PC-9 (cell line): ENCODE measurements at places on chromosomes 12 and 14. TPM values are rescaled to one million over a fixed set of nuclear protein-coding genes. Genes with fewer than 3 reads are reported as not detected.

CISTR gene
- not detected in 2 replicates for total RNA-seq

DNA sequence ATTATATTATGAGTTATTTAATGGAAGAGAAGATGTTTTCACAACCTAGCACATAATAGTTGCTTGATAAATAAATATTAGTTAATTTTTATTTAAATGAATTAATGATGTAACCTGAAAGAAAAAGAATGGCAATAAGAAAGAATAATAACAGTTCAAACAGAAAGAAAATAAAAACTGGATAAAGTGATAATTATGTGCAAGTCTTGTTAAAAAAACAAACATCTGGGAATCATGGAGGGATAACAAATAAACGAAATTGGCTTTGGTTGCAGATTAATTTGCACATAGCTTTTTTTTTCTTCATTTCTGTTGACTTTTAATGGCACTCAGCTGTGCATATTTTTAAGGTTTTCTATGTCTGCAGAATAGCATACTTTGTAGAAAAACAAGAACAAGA lies 23.4 kb upstream of the ABCD2 start:
- no peak for DNase-seq

GRCh38 chr14:35534873-35535482 lies 1.0 kb downstream of the INSM2 start:
- DNase-seq: no peak

DNA sequence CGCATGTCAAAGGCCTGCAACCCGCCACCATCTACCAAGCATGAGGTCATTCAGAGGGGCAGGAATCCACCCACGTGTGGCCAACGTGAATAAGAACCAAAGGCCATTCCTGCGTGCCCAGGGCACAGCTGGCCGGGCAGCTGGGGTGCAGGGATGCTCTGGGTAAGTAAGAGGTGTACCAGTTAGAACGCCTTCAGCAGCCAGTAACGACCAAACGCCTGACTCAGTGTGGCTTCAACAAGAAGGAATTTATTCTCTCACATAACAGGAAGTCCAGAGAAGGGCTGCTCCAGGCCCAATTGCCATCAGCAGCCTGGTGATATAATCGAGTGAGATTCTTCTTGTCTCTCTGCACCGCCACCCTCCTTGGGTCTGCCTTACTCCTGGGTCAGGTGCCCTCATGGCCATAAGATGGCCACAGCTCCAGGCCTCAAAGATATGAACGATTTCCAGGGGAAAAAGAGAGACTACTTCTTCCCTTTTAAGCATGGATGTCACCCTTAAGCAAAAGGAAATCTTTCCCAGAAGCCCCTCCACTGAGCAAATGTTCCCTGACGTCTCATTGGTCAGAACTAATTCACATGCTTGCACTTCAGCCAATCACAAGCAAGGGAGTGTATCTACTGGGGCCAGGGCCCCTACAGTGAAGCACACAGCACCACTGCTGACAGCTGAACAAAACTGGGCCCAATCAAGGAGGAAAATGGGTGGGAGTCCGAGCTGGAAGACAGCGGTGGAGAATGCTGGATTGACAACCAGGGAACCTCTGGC lies 7.3 kb downstream of the TTC7B start:
- DNase-seq: no peak

METTL1 gene
- total RNA-seq: 15.8 and 17.9 TPM in 2 replicates

DNA sequence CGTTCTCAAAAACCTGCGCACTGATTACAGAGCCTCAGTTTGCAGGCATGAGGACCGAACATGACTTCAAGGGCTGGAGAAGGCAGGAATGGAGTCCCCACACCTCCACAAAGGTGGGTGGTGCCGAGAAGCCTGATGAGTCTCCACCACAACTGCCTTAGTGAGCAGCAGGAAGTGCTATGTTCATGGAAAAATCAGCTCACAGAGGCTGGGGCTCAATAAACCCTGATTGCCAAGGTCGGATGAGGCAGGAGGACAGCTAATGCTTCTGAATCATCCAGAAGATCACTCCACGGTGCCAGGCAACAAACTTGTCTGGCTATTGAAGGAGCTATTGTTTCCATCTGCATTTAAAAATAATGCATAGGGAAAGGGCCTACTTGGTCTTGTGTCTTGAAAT lies 31.1 kb downstream of the APPL2 start:
- DNase-seq: no peak

DNA sequence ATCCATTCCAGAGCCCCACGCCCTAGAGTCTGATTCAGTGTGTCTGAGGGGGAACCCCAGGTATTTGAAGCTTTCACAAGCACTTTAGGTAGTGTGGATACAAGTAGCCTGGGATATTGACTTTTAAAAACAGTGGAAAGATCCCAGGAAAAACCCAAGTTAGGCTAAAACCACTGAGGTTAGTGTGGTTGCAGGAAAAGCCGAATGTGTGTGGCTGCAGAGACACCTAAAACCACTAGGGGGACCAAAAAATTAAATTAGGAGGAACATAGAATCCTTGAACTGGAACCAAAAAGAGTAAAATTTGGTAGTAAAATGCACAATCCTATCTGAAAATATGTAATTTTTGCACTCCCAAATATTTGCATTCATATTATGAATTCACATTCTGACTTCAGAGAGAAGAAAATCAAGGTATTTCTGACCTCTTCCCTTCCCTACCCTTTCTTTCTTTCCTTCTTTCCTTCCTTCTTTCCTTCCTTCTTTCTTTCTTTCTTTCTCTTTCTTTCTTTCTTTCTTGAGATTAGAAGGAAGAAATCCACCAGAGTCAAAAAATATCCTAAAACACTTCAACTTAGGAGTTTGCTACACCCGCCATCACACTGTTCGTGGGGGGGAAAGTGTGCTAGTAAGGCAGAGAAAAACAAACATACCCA lies 37.8 kb downstream of the SLCO1A2 start:
- DNase-seq: no peak

- peak; percentile 12 for DNase-seq
Observed at GRCh38 chr12:49698619-49699545, 8.3 kb downstream of the FMNL3 start.

DNA sequence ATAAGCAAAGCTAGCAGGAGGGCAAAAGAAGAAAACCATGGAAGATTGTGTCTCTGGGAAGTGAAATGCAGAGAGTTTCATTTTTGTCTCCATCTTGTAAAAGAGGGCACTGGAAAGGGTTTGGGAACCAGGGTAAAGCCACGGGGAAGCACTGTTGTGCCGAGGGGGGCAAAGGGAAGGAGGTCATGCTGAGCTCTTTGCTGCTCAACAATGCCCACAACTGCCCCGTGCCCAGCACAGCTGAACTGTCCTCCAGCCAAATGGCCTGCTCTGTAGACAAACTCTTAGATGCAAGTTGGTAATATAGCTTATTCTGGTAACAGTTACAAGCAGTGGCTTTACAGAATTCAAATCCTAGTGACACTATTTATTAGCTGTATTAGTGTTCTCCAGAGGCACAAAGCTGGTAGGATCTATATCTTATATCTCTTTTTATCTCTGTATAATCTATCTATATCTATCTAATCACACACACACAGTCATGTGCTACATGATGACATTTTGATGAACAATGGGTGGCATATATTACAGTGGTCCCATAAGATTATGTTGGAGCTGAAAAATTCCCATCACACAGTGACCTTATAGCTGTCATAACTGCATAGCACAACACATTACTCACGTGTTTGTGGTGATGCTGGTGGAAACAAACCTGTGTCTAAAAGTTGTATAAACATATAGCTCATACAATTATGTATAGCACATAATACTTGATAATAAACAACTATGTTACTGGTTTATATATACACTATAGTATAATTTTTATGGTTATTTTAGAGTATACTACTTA lies 203.4 kb upstream of the DDHD1 start:
- no peak for DNase-seq

AKAP5 gene
- total RNA-seq: 0.60 and 0.72 TPM in 2 replicates
